ENCODE measurements at places on chromosomes 4 and X.

GRCh38 chrX:51334276-51334675 is 1.7 kb downstream of the NUDT10 start:
- DNase-seq, result no peak

GRCh38 chrX:131549011-131549410 is 5.1 kb downstream of the OR13H1 start:
- no peak for DNase-seq

- DNase-seq, result no peak
Measured at GRCh38 chr4:176614793-176615192, 177.9 kb downstream of the VEGFC start.

GRCh38 chr4:157514711-157515110 is 294.2 kb downstream of the GRIA2 start:
- DNase-seq, result no peak

DNA sequence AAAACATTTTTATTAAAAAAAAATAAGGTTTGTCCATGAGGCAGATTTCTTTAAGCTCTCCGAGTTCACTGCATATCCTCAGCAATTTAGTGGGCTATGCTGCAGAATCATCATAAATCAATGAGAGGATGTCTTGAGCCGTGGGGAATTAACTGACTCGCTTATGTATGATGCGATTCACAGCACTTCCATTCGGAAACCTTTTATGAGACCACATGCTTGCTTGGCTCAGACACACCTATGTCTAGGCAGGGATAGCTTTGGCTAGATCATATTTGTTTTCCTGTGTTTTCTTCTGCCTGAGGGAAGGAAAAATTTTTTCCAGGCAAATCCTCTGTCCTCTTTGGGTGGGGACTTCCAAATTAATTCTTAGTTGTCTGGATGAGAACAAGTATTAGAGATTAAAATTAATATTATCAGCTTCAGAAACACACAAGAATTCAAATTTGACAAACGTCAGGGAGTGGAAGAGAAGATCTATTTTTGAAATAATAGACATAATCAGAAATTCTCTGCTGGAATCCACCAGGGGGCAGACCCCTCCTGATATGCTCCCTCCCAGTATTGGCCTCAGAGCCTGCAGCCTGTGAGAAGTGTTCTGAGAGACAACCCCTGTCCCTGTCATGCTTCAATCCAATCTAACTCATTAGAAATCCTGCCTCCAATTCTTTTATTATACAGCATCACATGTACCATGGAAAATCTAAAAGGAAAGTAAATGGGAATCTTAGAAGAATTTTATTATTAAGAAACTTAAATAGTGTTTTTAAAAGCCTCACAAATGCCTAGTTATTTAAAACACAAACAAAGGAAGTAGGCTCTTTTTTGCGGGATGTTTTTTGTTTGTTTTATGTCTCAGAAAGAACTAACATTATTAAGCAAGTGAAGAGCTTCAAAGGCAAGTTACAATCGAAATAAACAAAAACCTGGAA is 345.1 kb upstream of the TACR3 start:
- DNase-seq, result peak; percentile 71

GRCh38 chr4:140309124-140309870 is 64.1 kb upstream of the SCOC start:
- DNase-seq, result no peak

DNA sequence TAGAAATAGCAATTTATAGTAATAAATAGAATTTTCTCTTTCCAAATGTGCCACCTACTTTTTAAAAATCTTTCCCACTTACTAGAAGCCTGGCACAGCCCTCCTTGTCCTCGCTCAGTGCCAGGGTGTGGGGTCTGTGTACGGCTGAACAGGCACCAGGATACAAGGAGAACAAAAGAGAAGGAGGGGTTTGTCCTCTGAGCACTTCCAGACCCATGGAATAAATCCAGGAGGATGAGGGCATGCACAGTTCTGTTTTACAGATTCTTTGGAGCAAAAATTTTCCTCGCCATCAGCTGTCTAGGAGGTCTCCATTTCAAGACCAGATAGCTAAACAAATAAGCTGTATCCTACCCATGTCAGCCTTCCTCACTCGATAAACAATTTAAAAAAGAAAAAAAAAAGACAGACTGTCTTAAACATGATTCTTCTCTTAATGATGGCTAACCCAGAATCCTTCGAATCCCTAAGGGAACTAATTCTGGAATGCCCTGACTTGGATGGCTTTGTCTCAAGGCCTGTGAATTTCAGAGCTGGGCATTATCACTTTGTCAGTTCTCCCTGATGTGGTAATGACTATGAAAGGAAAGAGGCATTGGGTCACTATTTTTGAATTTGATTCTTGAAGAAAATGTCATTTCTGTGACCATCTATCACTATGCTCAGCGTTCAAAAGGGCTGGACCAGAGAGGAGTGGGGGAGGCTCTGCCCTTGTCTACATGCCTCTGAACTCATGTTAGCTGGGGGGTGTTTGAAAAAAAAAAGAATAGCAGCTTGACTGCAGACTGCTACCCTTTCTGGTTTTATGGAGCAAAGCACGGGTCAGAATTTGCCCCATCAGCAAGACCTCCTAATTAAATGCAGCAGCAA is 151.0 kb downstream of the DCTD start:
- DNase-seq, result no peak

- DNase-seq, result no peak
Measured at GRCh38 chrX:48696909-48697727, 584 bp downstream of the SUV39H1 start.

DNA sequence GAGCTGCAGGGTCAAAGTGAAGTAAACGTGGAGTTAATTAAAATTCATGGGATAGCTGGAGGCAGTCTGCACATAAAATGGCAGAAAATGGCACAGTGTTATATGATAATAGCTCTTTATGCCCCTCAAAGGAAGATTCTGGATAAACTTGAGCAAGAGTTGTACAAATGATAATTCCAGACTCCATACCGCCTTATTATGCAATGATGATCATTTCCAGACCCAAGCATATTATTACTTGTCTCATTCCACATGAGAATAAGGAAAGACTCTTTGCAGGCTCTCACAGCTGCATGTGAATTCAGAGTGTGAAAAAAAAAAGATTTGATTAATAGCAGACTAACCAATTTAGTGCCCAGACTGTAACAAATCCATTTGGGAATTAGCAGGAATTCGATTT is 105.4 kb downstream of the STK32B start:
- DNase-seq, result no peak

GRCh38 chrX:6777238-6778002 is 242.5 kb upstream of the VCX3A start:
- DNase-seq, result no peak

Measured in left forelimb (tissue), 1 donor.